ENCODE measurements at places on chromosomes 1 and 21. TPM values are rescaled to one million over a fixed set of nuclear protein-coding genes. Genes with fewer than 3 reads are reported as not detected.

Gene COL11A1
- total RNA-seq = 1,042 TPM

GRCh38 chr1:29644812-29645211 is 408.5 kb downstream of the PTPRU start:
- no peak for DNase-seq

DNA sequence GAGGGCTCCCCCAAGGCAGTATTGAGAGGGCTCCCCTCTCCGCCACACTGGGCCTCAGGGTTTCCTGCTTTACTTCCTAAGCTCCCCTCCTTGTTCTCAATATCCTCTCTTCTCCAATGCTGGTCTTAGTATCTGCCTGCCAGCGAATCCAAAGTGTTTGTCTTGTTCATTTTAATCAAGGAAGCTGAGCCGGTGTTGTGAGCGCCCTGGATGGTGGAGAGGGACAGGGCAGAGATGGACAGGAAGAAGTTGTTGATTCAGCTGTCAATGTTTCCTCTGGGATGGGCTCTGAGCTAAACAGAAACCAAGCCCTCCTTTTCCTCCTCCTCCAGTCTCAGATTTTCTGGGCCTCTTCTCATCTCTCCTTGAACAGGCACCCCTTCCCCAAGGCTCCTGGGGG is 5.4 kb downstream of the OLFML3 start:
- no peak for DNase-seq

Gene LCE1C
- total RNA-seq = not detected
